ENCODE measurements at places on chromosomes 2 and 18. TPM values are rescaled to one million over a fixed set of nuclear protein-coding genes. Genes with fewer than 3 reads are reported as not detected.

- no peaks in the 10 kb centered on the region for H3K36me3 ChIP-seq
- no peak overlapping the region for H3K4me3 ChIP-seq
- H3K27ac ChIP-seq, result no peak overlapping the region
Observed at GRCh38 chr2:211860224-211860623, 678.4 kb downstream of the ERBB4 start.

- no peak for DNase-seq
- H3K4me1 ChIP-seq, result no peaks in the 10 kb centered on the region
- no peaks in the 10 kb centered on the region for H3K36me3 ChIP-seq
- no peak overlapping the region for H3K4me3 ChIP-seq
- H3K27me3 ChIP-seq, result no peaks in the 10 kb centered on the region
- no peak overlapping the region for H3K27ac ChIP-seq
Observed at GRCh38 chr18:42712065-42712464, 403.4 kb downstream of the RIT2 start.

GRCh38 chr2:176130147-176130956 lies 847 bp downstream of the HOXD8 start:
- peaks cover 5% of the 10 kb centered on the region for H3K27me3 ChIP-seq
- no peak for DNase-seq
- H3K36me3 ChIP-seq, result no peaks in the 10 kb centered on the region
- peak overlapping the region; percentile 46 for H3K4me3 ChIP-seq
- peaks cover 17% of the 10 kb centered on the region for H3K4me1 ChIP-seq

GRCh38 chr2:84526562-84526961 lies 10.3 kb downstream of the DNAH6 start:
- H3K36me3 ChIP-seq, result no peaks in the 10 kb centered on the region
- no peaks in the 10 kb centered on the region for H3K27me3 ChIP-seq
- H3K27ac ChIP-seq, result no peak overlapping the region

GRCh38 chr2:128632501-128632800 lies 313.8 kb upstream of the HS6ST1 start:
- H3K36me3 ChIP-seq, result no peaks in the 10 kb centered on the region
- no peaks in the 10 kb centered on the region for H3K4me1 ChIP-seq
- no peak overlapping the region for H3K4me3 ChIP-seq
- H3K27ac ChIP-seq, result no peak overlapping the region

DNA sequence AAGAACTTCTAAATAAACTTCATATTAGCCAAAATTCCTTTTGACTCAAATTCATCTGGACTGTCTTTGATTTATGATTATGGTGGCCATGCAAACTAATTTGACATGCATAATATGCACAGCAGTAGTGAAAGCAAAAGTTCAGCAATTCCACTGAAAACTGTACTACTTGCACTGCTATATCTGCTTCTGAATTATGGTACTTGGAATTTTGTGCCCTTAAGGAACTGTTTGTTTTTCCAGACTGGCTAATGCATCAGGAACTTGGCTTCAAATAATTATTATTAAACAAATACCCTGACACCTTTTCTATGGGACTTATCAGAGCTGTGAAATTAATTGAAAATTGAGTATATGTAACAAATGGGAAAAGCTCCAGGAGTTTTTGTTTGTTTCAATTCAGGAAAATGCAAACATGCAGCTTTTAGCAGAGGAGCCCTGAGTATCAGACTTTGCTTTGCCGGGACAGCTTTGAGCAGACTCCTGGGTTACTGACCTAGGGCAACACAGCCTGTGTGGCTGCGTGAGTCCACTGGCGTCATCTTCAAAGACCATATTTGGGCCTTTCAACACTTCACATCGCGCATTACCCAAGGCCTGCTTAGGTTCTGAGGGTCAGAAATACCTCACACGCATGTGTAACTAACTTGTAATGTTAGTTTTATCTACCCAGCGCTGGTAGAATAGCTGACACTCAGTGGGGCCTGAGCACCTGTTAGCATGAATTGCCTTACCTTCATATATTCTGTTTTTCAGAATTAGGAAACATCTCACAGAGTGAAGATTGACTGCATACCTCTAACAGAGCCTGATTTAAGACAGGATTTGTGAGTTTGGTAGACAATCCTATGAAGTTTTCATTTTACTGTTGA lies 35.4 kb downstream of the CFAP221 start:
- no peaks in the 10 kb centered on the region for H3K36me3 ChIP-seq
- no peaks in the 10 kb centered on the region for H3K27me3 ChIP-seq
- no peaks in the 10 kb centered on the region for H3K4me1 ChIP-seq
- H3K4me3 ChIP-seq, result no peak overlapping the region
- H3K27ac ChIP-seq, result no peak overlapping the region

GRCh38 chr2:3611589-3611988 lies 16.7 kb downstream of the COLEC11 start:
- H3K27me3 ChIP-seq, result no peaks in the 10 kb centered on the region
- H3K36me3 ChIP-seq, result no peaks in the 10 kb centered on the region
- DNase-seq, result no peak
- no peak overlapping the region for H3K4me3 ChIP-seq
- H3K4me1 ChIP-seq, result no peaks in the 10 kb centered on the region

DNA sequence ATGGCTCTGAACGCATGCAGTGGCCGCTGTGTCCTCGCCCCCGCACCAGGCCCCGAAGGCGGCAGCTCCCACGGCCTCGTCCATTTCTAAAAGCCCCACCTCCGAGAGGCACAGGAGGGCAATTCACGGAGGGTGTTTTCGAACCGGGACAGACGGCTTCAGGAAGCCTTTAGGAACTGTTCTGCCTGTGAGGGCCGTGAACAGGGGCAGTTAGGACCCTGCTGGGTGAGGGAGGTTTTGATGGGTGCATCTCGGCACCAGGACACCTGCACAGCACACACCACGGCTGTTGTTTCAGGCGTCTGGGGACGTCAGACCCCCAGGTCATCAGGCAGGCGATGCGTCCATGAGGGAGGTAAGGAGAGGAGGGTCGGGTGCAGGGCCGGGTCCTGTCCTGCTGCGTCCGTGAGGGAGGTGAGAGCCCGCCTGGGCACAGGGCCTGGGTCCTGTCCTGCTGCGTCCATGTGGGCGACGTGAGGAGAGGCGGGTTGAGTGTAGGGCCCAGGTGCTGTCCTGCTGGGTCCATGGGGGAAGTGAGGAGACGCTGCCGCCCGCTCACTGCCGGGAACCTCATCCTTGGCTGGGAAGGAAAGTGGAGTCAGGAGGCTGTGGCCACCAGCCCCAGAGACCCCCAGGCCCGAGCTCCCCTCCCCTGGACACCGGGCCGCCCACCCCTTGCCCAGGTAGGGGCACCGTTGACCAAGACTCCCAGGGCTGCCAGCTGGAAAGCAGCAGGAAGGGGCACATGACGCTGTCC lies 25.5 kb upstream of the KCNG2 start:
- no peaks in the 10 kb centered on the region for H3K36me3 ChIP-seq
- no peak overlapping the region for H3K27ac ChIP-seq
- H3K4me3 ChIP-seq, result no peak overlapping the region
- no peaks in the 10 kb centered on the region for H3K27me3 ChIP-seq
- DNase-seq, result no peak

GRCh38 chr2:48265169-48266030 lies 264.6 kb upstream of the STON1 start:
- H3K27ac ChIP-seq, result no peak overlapping the region
- no peaks in the 10 kb centered on the region for H3K36me3 ChIP-seq
- H3K4me1 ChIP-seq, result no peaks in the 10 kb centered on the region
- no peaks in the 10 kb centered on the region for H3K27me3 ChIP-seq
- no peak for DNase-seq

DNA sequence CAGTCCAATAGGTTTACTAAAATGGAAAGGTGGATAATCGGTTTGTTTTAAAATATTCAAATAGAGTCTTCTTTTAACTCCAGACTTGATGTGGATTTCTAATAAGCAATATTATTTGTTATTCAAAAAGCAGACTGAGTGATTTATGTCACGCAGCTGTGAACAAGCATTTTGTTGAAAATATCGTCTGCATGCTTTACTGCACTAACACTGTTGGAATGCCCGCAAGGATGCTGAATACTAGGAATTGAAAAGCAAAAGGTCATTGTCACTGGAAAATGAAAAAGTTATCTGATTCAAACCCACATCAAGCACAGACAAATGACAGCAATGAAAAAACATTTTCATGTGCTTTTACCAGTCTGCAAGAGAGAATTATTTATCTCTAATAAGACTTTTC lies 31.1 kb downstream of the CHN1 start:
- H3K27ac ChIP-seq, result no peak overlapping the region
- no peak for DNase-seq
- no peaks in the 10 kb centered on the region for H3K36me3 ChIP-seq
- no peak overlapping the region for H3K4me3 ChIP-seq
- no peaks in the 10 kb centered on the region for H3K4me1 ChIP-seq

- H3K36me3 ChIP-seq, result no peaks in the 10 kb centered on the region
- no peak for DNase-seq
- H3K4me3 ChIP-seq, result no peak overlapping the region
- H3K27ac ChIP-seq, result peak overlapping the region; percentile 23
Observed at GRCh38 chr2:200222791-200223190, 83.7 kb upstream of the SPATS2L start.

- H3K36me3 ChIP-seq, result no peaks in the 10 kb centered on the region
- H3K27me3 ChIP-seq, result no peaks in the 10 kb centered on the region
- no peak overlapping the region for H3K4me3 ChIP-seq
- peak overlapping the region; percentile 88 for H3K27ac ChIP-seq
- H3K4me1 ChIP-seq, result peaks cover 41% of the 10 kb centered on the region
- DNase-seq, result no peak
Observed at GRCh38 chr2:219451661-219452360, 17.2 kb downstream of the SPEG start.

DNA sequence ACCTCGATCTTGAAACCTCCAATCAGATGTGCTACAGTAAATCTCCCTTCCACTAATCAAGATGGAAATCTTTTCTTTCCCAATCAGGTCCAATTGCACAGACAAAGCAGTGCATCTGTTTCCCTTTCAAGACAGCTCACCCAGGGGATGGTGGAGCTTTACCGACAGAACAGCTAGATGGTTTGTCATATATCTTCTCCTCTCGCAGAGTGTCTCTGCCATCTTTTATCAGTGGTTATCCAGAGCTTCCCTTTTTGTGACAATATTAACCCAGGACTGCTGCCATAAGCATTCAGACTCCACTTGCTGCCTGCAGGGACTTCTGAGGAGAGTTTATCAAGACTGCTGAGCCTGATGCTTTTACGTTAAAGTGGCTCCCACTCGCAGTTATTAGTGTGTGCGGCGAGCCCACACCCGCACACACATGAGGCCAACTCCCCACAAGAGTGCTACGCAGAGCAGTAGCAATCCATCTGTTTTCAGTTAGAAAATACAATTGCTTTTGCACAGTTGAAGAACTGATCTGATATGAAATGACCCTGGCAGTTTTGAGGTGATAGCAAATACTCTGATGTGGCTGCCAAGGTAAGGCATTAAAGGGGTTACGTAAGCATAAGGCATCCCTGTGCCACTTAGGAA lies 398.9 kb downstream of the NCKAP5 start:
- DNase-seq, result no peak
- no peaks in the 10 kb centered on the region for H3K27me3 ChIP-seq
- no peak overlapping the region for H3K4me3 ChIP-seq
- no peak overlapping the region for H3K27ac ChIP-seq

LCT gene
- total RNA-seq, result not detected

SULT1C4 gene
- total RNA-seq, result 8.8 TPM

ZNF512 gene
- 35.4 TPM for total RNA-seq

ALPP gene
- total RNA-seq, result not detected

PLEKHH2 gene
- 27.5 TPM for total RNA-seq

Measured in vagina (tissue), 2 donors.